ENCODE measurements at places on chromosomes 4 and X. TPM values are rescaled to one million over a fixed set of nuclear protein-coding genes. Genes with fewer than 3 reads are reported as not detected.

The TRIML2 gene
- total RNA-seq = not detected

GRCh38 chr4:159455675-159456237 is 352.9 kb downstream of the RAPGEF2 start:
- no peak for DNase-seq

GRCh38 chr4:73817341-73817740 is 19.1 kb upstream of the CXCL6 start:
- no peak for DNase-seq

The EREG gene
- total RNA-seq = not detected

GRCh38 chrX:136768469-136769084 is 12.2 kb downstream of the ARHGEF6 start:
- DNase-seq = peak; percentile 78

DNA sequence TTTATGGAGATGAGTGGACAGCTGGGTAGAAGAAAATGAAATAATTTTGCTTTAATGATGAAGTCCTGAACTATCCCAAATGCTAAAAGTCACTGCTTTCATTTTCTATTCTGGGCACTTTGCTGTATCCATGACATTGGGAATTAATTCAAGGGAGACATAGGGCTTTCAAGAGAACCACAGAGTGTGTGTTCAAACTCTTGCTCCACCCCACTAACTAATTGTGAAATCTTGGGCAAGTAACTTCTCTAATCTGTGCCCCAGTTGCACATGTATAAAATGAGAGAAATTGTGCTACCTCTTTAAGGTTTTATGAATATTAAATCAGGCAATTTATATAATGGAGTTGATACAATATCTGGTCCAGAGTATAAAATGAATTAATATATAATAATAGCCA is 1422.0 kb downstream of the ADGRL3 start:
- DNase-seq = no peak

- DNase-seq = no peak
Measured at GRCh38 chrX:103791228-103791627, 14.6 kb downstream of the PLP1 start.

DNA sequence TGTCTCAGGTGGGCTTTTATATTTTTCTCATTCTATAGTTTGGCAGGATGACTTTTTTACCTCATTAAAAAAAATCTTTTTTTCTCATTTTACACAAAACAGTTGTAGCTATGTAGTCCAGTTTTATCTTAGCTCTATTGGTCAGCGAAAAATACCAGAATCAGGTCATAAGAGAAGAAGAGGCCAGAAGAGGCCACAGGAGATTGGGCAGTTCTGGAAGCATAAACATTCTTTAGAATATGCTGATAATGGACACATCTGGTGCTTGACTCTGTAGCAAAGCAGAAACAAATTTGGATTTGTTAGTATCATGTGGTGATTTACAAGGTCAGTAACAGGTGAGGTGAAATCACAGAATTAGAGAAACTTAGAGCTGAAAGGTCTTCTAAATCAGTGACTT is 66.6 kb upstream of the ARHGAP24 start:
- DNase-seq = no peak

- no peak for DNase-seq
Measured at GRCh38 chr4:79492148-79492547, 84.1 kb upstream of the GK2 start.
